ENCODE measurements at places on chromosomes 1 and 21. TPM values are rescaled to one million over a fixed set of nuclear protein-coding genes. Genes with fewer than 3 reads are reported as not detected.
A peak's percentile ranks its signal among the peaks of the same experiment; 100 is the strongest.

MPL gene
- 0.63 TPM for polyA plus RNA-seq

- no peaks in the 10 kb centered on the region for H3K27me3 ChIP-seq
- H3K4me1 ChIP-seq: no peaks in the 10 kb centered on the region
- H3K27ac ChIP-seq: no peak overlapping the region
Observed at GRCh38 chr1:159877695-159878444, 15.4 kb upstream of the VSIG8 start.

GRCh38 chr1:172863031-172863430 lies 187.7 kb downstream of the TNFSF18 start:
- no peaks in the 10 kb centered on the region for H3K27me3 ChIP-seq
- H3K27ac ChIP-seq: no peak overlapping the region
- H3K4me1 ChIP-seq: no peaks in the 10 kb centered on the region
- no peak for DNase-seq
- no peaks in the 10 kb centered on the region for H3K36me3 ChIP-seq
- H3K4me3 ChIP-seq: no peak overlapping the region

- DNase-seq: no peak
- H3K27ac ChIP-seq: no peak overlapping the region
- H3K4me3 ChIP-seq: no peak overlapping the region
- no peaks in the 10 kb centered on the region for H3K36me3 ChIP-seq
- no peaks in the 10 kb centered on the region for H3K4me1 ChIP-seq
Observed at GRCh38 chr1:49397086-49397485, 620.4 kb upstream of the BEND5 start.

DNA sequence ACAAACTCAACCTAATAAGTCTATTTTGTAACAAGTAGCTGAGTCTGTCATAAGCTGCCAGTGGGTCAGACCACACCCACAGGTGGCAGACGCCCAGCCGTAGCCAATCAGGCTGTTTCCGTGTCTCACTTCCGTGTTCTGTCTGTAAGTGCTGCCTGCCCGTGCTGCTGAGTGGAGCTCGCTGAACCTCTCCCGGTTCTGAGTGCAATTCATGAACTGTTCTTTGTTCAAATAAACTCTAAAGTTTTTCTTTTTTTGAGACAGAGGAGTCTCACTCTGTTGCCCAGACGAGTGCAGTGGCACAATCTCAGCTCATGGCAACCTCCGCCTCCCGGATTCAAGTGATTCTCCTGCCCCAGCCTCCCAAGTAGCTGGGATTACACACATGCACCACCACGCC lies 25.1 kb downstream of the POFUT2 start:
- no peaks in the 10 kb centered on the region for H3K36me3 ChIP-seq
- no peak overlapping the region for H3K27ac ChIP-seq
- peaks cover 6% of the 10 kb centered on the region for H3K4me1 ChIP-seq
- H3K27me3 ChIP-seq: no peaks in the 10 kb centered on the region
- peak; percentile 30 for DNase-seq

- no peaks in the 10 kb centered on the region for H3K27me3 ChIP-seq
- H3K36me3 ChIP-seq: peaks cover 2% of the 10 kb centered on the region
- DNase-seq: no peak
- no peaks in the 10 kb centered on the region for H3K4me1 ChIP-seq
Observed at GRCh38 chr21:42558368-42558767, 44.7 kb downstream of the SLC37A1 start.

GRCh38 chr21:29943885-29944284 lies 4.1 kb upstream of the GRIK1 start:
- H3K4me1 ChIP-seq: peaks cover 8% of the 10 kb centered on the region
- H3K36me3 ChIP-seq: no peaks in the 10 kb centered on the region
- H3K27me3 ChIP-seq: no peaks in the 10 kb centered on the region
- H3K27ac ChIP-seq: no peak overlapping the region
- no peak for DNase-seq
- H3K4me3 ChIP-seq: no peak overlapping the region

DNA sequence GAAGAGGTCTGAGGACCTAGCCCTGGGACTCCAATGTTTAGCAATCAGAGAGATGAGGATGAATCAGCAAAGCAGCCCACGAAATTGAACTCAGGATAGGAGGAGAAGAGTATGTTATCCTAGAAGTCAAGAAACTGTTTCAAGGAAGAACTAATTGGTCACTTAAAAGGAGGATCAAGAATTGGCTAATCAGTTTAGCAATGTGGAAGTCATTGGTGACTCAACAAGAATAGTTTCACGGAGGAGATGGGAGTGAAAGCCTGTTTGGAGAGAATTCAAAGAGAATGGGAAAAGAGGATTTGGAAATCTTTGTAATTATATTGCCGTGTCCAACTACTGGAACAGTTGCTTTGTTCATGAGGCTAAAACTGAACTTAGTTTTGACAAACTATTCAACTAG lies 7.4 kb downstream of the HMCN1 start:
- H3K27me3 ChIP-seq: no peaks in the 10 kb centered on the region
- no peaks in the 10 kb centered on the region for H3K4me1 ChIP-seq
- no peak overlapping the region for H3K27ac ChIP-seq
- no peak for DNase-seq
- no peaks in the 10 kb centered on the region for H3K36me3 ChIP-seq

GRCh38 chr1:44783697-44784093 lies 4.3 kb downstream of the BEST4 start:
- H3K4me3 ChIP-seq: peak overlapping the region; percentile 54
- H3K27me3 ChIP-seq: no peaks in the 10 kb centered on the region
- no peaks in the 10 kb centered on the region for H3K36me3 ChIP-seq
- no peak for DNase-seq
- H3K4me1 ChIP-seq: peaks cover 5% of the 10 kb centered on the region

TLCD4 gene
- polyA plus RNA-seq: 1.1 TPM

NBPF4 gene
- not detected for polyA plus RNA-seq

ADAMTSL4 gene
- 8.8 TPM for polyA plus RNA-seq

GRCh38 chr1:60895701-60896100 lies 186.7 kb upstream of the NFIA start:
- no peak overlapping the region for H3K4me3 ChIP-seq
- no peak for DNase-seq
- H3K27ac ChIP-seq: no peak overlapping the region
- no peaks in the 10 kb centered on the region for H3K27me3 ChIP-seq

REN gene
- polyA plus RNA-seq: 3.6 TPM

DNA sequence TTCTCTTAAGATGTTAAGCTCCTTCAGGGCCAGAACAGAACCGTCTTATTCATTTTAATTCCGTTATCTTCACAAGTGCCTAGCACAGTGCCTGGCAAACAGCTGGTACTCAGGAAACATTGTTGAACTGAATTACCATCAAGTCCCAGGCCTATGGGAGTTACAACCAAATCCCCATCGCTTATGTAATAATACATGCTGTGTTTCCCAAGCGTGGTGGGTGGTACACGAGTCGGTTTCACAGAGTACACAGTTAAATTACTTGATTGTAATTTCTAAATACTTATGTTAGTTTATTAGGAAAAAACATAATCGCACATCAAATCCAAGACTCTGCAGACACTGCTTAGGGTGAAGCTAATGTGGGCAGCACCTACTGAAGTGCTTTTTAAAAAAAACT lies 1.0 kb downstream of the ANGEL2 start:
- H3K27ac ChIP-seq: peak overlapping the region; percentile 89
- no peaks in the 10 kb centered on the region for H3K36me3 ChIP-seq
- H3K27me3 ChIP-seq: no peaks in the 10 kb centered on the region

DNA sequence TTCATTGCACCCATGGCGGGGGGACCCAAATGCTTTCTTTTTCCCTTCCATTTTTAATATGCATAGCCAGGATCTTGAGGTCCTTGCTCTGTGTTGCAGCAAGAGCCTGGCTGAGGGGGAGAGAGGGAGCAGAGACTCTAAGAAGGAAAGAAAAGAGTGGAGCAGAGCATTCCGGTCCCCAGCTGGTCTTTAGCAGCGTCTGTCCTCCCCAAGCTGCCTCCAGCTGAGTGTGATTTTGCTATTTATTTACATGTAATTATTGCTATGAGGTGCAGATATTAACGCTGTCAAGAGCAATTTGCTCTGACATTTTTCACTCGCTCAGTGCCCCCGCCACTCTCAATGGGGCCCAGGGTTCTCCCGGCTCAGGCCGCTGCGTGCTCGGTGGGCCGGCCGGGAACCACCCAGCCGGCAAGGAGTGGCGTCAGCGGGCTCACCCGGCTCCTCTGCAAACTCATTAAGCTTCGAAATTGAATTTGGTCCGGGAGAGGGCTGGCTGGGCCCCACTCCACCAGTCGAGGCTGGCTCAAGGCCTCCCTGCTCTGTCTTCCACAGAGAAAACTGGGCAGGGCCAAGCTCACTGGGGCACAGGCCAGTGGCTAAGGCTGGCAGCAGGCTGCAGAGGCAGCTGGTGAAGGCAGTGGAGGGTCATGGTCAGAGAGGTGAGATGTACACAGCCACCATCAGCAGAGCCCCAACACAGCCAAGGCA lies 93.2 kb downstream of the PAX7 start:
- H3K4me3 ChIP-seq: no peak overlapping the region
- DNase-seq: no peak
- H3K27ac ChIP-seq: no peak overlapping the region
- H3K4me1 ChIP-seq: no peaks in the 10 kb centered on the region
- no peaks in the 10 kb centered on the region for H3K27me3 ChIP-seq
- no peaks in the 10 kb centered on the region for H3K36me3 ChIP-seq

GRCh38 chr1:47835409-47835808 lies 161.8 kb downstream of the TRABD2B start:
- no peak overlapping the region for H3K4me3 ChIP-seq
- H3K36me3 ChIP-seq: no peaks in the 10 kb centered on the region
- H3K27ac ChIP-seq: no peak overlapping the region
- no peaks in the 10 kb centered on the region for H3K27me3 ChIP-seq

CDK18 gene
- 13.3 TPM for polyA plus RNA-seq

GRCh38 chr1:103250441-103250861 lies 142.1 kb upstream of the COL11A1 start:
- H3K36me3 ChIP-seq: no peaks in the 10 kb centered on the region
- H3K4me1 ChIP-seq: no peaks in the 10 kb centered on the region
- no peaks in the 10 kb centered on the region for H3K27me3 ChIP-seq

CRB1 gene
- 2.0 TPM for polyA plus RNA-seq

GRCh38 chr1:178560871-178561376 lies 48.0 kb downstream of the TEX35 start:
- H3K27me3 ChIP-seq: no peaks in the 10 kb centered on the region
- H3K4me3 ChIP-seq: no peak overlapping the region
- H3K36me3 ChIP-seq: no peaks in the 10 kb centered on the region
- no peak overlapping the region for H3K27ac ChIP-seq
- DNase-seq: no peak

GRCh38 chr21:36419996-36420395 lies 34.8 kb downstream of the CHAF1B start:
- no peaks in the 10 kb centered on the region for H3K36me3 ChIP-seq
- H3K27me3 ChIP-seq: no peaks in the 10 kb centered on the region
- DNase-seq: peak; percentile 76
- H3K4me3 ChIP-seq: no peak overlapping the region
- H3K27ac ChIP-seq: no peak overlapping the region

GRCh38 chr1:206875752-206876377 lies 10.4 kb downstream of the IL20 start:
- DNase-seq: no peak
- no peak overlapping the region for H3K27ac ChIP-seq
- H3K27me3 ChIP-seq: no peaks in the 10 kb centered on the region
- H3K4me3 ChIP-seq: no peak overlapping the region
- no peaks in the 10 kb centered on the region for H3K36me3 ChIP-seq
- no peaks in the 10 kb centered on the region for H3K4me1 ChIP-seq

TPTE gene
- 0.16 TPM for polyA plus RNA-seq

TNFRSF25 gene
- 1.7 TPM for polyA plus RNA-seq

VHLL gene
- polyA plus RNA-seq: not detected

DNA sequence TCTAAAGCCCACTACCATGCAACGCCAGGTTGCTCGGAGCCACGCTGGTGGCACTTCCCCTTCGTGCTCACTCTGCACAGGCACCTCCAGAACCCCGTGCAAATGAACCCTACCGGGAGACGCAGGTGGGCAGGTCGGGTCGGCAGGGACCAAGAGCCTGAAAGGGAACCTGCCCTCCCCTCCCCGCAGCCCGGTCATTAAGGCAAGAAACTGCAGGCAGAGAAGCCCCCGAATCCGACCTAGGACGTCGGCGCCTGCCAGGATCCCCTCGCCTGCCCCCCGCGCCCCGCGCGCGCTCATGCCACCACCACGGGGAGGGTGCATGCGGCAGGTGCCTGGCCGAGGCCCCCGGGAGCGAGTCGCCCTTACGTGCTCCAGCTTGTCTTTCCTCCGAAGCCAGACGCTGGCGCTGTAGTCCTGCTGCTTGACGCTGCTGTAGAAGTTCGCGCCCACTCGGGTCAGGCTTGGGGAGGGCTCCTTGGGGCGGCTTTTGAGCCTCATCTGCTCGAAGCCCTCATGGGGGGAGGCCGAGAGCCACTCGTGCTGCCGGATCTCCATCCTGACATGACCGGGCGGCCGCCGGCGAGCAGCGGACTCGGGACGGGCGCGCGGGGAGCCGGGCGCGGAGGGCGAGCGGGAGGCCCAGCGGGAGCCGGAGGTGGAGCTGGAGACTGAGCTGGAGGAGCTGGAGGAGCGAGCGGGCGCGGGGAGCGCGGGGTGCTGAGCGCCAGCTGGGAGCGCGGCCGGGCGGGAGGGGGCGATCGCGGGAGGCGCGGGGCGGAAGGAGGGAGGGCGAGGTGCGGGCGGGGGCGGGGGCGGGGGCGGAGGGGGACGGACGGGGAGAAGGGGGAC lies 552 bp downstream of the PLD5 start:
- H3K27ac ChIP-seq: peak overlapping the region; percentile 42
- no peaks in the 10 kb centered on the region for H3K27me3 ChIP-seq
- peak; percentile 56 for DNase-seq
- H3K4me1 ChIP-seq: peaks cover 4% of the 10 kb centered on the region
- H3K36me3 ChIP-seq: no peaks in the 10 kb centered on the region

DNA sequence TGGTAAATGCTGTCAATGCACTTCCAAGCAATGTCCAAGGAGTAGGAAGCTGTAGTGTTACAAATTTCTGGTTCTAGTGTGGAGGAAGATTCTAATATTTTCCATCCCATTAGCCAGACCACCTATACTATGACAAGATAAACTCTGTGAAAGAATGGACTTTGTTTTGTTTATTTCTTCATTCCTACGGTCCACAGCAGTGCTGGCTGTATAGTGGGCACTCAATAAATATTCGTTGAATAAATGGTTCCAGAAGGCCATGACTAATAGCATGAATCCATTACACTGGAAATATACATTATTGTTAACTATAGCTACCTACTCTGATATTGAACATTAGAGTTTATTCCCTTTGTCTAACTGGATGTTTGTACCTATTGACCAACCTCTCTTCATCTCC lies 8.3 kb upstream of the MYSM1 start:
- no peak for DNase-seq
- H3K4me1 ChIP-seq: no peaks in the 10 kb centered on the region
- H3K27ac ChIP-seq: no peak overlapping the region
- H3K36me3 ChIP-seq: no peaks in the 10 kb centered on the region

- H3K4me1 ChIP-seq: no peaks in the 10 kb centered on the region
- no peaks in the 10 kb centered on the region for H3K36me3 ChIP-seq
- no peak for DNase-seq
- H3K27me3 ChIP-seq: no peaks in the 10 kb centered on the region
- no peak overlapping the region for H3K4me3 ChIP-seq
- H3K27ac ChIP-seq: no peak overlapping the region
Observed at GRCh38 chr1:30452925-30453324, 270.5 kb downstream of the MATN1 start.

SUCO gene
- 20.2 TPM for polyA plus RNA-seq

PYHIN1 gene
- polyA plus RNA-seq: 1.9 TPM

AKR7A3 gene
- polyA plus RNA-seq: 0.96 TPM

- no peaks in the 10 kb centered on the region for H3K27me3 ChIP-seq
- H3K4me1 ChIP-seq: no peaks in the 10 kb centered on the region
- no peak overlapping the region for H3K27ac ChIP-seq
- no peaks in the 10 kb centered on the region for H3K36me3 ChIP-seq
- no peak overlapping the region for H3K4me3 ChIP-seq
Observed at GRCh38 chr1:172470149-172470548, 26.3 kb upstream of the PIGC start.

GDAP2 gene
- 12.2 TPM for polyA plus RNA-seq

GRCh38 chr21:34845521-34846451 lies 177.0 kb downstream of the CLIC6 start:
- no peak overlapping the region for H3K27ac ChIP-seq
- no peak for DNase-seq
- no peaks in the 10 kb centered on the region for H3K36me3 ChIP-seq
- no peak overlapping the region for H3K4me3 ChIP-seq
- no peaks in the 10 kb centered on the region for H3K27me3 ChIP-seq

SPRR2G gene
- polyA plus RNA-seq: not detected
